ENCODE measurements at places on chromosomes 11 and 22.

GRCh38 chr11:75603791-75604736 lies 42.0 kb downstream of the SERPINH1 start:
- peak; percentile 82 for DNase-seq

DNA sequence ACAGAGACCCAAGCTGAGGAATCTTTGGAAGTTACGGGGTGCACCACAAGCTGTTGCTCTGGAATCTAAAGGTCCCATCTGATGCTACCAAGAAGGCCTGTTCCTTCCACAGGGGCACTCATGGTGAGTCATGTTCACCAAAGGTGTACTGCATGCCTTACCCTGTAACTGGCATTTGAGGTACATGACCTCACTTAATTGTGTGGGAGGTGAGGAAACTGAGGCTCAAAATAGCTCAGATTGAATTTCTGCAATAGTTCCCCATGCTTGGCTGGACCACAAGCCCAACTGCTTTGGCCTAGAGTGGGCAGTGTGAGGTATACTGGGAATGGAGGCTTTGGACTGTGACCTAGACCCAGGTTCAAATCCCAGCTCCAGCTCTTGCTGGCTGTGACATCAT lies 8.2 kb downstream of the MTFP1 start:
- DNase-seq = no peak

DNA sequence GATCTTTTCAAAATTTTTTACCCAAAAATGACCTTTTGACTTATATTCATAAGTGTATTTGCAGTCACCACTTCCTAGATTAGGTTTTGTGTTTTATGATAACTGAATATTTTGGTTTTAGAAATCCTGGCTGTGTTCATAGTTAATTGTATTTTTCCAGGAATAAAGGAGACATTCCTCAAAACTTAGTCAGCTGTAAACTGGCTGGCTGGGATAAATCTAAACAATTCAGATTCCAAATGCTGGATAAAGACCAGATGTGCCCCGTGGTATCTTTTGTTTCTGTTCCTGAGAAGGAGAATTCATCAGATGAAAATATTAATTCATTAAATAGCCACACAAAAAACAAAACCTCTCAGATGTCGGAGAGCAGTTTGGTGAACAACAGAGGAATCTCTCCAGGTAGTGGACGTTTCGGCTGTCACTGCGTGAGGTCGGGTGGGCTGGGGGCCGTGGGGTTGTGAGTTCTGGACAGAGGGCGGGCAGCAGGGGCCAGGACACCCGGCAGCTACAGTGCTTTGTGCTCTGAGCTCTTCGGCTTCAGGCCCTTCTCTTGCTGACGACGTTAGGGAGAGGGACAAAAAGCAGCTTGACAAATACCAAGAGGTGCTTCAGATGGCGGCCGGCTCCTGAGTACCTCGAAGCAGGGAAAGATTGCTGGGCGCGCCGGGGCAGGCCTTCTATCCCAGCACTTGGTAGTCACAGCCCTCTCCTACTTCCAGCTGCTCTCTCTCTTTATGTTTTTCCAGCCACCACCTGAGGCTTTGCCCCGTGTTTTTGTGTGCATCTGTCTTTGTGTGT lies 24.6 kb downstream of the MOV10L1 start:
- peak; percentile 80 for DNase-seq

DNA sequence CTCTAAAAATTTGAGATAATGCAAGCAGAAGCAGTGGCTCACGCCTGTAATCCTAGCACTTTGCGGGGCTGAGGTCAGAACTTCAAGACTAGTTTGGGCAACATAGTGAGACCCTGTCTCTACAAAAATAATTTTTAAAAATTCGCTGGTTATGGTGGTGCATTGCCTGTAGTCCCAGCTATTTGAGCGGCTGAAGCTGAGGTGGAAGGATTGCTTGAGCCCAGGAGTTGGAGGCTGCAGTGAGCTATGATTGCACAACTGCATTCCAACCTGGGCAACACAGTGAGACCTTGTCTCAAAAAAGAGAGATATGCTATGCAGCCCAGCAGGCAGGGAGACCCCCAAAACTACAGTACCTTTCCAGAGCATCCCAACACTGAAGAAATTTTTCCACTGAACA lies 2.3 kb downstream of the CTSC start:
- no peak for DNase-seq

DNA sequence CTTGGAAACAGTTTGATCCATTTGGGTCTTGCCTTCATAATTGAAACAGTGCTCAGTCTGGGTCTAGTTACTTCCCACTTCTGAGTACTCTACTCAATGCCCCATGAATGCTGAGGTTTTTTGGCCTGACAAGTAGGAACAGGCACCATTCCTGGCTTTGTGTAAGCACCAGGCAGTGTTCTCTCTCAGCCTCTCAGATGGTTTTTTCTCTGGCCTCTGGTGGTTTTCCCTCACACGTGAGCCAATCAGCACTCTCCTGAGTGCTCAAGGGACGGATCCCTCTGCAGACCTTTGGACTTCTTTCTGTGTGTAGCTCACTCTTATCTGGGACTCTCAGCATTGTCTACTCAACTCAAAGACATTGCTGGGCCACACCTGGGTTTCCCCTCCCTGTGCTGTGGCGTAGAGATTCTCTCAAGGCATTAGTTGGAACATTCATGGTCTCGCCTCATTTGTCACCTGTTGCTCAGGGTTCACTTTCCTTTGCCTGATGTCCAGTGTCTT lies 21.3 kb downstream of the SIK2 start:
- DNase-seq = no peak

GRCh38 chr11:1081601-1082311 lies 7.1 kb downstream of the MUC2 start:
- DNase-seq = no peak

GRCh38 chr11:7894251-7894650 lies 36.8 kb downstream of the OR10A6 start:
- no peak for DNase-seq

DNA sequence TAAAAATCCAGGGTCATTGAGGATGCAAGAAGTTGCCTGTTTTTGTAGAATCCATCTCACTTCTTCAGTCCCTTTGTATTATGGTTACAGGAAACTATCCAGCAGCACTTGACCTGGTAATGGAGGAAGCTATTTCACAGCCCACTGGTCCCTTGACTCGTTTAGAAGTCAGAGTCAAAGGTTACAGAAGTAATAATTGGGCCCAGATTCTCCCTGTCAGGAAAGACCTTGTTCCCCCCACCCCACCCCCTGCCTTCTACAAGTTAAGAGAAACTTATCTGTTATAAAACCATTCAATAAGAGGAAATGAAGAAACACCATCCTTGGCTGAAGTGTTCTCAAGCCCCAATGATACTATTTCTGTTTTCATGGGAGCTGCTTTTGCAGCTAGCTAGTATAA lies 65.8 kb downstream of the CSTPP1 start:
- DNase-seq = no peak

DNA sequence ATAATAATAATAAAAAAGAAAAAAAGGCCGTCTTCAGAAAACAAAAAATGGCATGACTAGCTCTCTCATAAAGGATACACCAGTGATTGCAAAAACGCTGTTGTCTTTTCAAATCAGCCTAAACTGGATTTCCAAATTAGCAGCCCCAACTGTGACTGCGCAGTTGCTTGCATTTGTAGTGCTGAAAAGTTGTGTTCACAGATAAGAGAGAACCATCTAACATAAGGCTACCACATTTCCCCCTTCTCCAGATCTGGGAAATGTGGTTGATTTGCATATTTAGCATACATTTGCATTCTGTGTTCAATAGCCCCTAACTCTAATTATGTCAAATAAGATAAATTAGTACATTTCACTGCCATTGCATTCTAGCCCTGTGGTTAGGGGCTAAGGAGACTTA lies 650.7 kb downstream of the OPCML start:
- DNase-seq = no peak

GRCh38 chr22:39994566-39995392 lies at the start of gene FAM83F:
Gene FAM83F (plus strand): TSS chr22:39994954. CDS start chr22:39995043, 89 bp downstream.
- no peak for DNase-seq

DNA sequence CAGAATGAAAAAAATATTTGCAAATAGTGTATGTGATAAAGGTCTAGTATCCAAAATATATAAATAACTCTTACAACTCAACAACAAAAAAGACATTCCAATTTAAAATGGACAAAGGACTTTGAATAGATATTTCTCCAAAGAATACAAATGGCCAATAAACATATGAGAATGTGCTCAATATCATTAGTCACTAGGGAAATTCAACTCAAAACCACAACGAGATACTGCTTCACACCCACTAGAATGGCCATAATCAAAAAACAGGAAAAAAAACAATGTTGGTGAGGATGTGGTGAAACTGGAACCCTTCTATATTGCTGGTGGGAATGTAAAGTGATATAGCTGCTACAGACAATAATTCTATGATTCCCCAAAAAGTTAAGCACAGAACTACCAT lies 38.6 kb upstream of the RPS13 start:
- DNase-seq = no peak

GRCh38 chr11:24934733-24935439 lies 438.0 kb downstream of the LUZP2 start:
- DNase-seq = peak; percentile 1

DNA sequence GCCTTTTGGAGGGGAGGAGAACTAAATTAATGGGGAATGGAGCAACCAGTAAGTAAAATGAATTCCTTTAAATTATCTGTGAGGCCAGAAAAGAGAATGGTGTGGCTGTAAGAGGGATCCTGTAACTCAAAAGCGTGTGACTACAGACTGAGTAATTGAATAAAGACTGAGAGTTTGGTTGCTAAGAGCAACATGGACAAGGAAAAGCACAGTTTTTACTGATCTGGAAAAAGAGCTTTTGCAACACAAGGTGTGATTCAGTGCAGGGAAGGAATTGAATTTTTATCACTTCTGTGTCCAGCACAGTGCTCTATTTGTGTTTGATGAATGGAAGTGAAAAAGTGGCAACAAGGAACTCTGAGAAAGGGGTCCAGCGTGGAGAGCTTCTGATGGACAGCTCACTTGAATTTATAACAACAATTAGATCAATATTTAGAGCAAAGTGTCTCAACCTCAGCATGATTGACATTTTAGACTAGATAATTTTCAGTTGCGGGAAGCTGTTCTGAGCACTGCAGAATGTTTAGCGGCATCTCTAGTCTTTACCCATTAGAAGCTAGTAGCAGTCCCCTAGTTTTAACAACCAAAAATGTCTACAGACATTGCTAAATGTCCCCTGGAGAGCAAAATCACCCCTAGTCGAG lies 202.8 kb upstream of the BDNF start:
- DNase-seq = peak; percentile 47

- peak; percentile 10 for DNase-seq
Observed at GRCh38 chr11:34866375-34866774, 49.8 kb downstream of the APIP start.

DNA sequence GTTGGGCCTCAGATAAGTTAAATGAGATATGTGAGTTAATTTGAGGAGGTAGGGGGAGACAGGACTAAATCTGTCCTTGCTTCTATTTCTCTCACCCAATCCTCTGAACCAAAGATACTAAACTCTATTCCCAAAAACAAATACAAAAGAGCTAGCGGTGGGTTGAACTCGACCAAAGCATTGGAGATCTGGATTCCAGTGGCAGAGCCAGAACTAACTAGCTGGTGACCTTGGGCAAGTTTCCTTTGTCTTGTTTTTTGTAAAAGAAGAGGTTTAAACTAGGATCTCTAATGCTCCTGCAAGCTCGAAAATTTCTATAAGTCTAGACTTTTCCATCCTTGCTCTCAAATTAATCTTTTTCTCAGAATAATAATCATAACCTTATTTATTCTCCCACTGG lies 1.5 kb downstream of the ME3 start:
- DNase-seq = no peak

DNA sequence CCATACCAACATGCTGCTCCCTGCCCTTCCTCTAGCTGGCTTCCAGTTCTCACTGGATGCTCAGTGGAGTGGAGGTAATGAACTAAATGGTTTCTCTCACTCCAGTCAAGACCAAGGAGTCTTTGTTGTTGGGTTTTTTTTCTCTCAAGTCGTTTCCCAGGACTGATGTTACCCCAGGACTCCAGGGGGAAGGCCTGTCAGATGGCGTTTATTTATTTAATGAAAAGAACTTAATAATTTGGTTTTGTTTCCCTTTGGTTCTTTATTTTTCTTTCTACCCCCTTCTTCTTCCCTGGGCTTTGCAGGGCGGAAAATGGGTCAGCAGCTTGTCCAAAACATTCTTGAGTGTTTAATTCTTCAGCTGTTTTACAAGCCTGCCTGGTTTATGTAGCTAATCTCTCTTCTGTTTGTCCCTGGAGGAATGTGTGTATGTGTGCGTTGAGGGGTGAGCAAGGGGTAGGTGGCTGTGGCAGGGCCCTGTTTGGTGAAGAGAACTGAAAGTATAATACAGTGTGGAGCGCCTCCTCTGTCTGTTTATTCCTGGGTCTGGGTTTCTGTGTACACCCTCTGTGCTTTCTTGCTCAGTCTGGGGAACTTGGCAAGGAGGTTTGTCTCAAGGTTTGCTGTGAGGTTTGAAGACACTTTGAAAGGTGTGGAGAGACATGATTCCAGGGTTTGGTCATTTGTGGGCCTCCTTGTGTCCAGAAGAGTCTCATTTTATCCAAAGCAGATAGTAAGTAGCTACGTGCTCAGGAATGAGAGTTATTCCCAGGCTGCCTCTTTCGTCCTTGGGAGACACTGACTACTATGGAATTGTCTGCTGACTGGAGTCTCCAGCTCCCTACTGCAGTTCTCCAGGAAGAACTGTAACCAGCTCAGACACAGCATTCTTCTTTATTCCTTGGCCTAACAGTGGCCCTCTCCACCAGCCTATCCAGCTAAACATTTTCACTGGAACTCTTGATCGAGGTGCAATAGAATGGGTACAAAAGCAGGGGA lies 175.5 kb downstream of the ADAMTS15 start:
- DNase-seq = peak; percentile 47

GRCh38 chr11:55895216-55895615 lies 12.1 kb downstream of the TRIM51 start:
- DNase-seq = no peak
